Caki2 (cell line): ENCODE measurements at places on chromosomes 3 and 15.
A peak's percentile ranks its signal among the peaks of the same experiment; 100 is the strongest.

GRCh38 chr3:186979852-186980251 lies 49.5 kb downstream of the ST6GAL1 start:
- no peak for DNase-seq

DNA sequence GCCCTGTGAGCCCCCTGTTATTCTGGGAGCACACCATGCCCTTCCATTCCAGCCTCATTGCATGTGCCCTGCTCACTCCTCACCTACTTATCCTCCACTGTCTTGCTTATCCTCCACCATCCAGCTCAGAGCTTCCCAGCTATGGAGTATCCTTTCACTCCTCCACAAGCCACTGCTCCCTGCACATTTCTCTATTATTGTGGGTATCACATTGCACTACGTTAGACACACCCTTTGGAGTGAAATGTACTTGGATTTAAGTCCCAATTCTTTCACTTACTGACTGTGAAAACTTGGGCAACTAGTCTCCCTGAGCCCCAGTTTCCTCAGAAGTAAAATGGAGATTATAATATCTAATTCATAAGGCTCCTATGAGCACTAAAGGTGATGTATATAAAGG lies 4.3 kb downstream of the MASP1 start:
- DNase-seq = no peak

GRCh38 chr3:13451301-13451673 lies 28.8 kb upstream of the HDAC11 start:
- DNase-seq = no peak

DNA sequence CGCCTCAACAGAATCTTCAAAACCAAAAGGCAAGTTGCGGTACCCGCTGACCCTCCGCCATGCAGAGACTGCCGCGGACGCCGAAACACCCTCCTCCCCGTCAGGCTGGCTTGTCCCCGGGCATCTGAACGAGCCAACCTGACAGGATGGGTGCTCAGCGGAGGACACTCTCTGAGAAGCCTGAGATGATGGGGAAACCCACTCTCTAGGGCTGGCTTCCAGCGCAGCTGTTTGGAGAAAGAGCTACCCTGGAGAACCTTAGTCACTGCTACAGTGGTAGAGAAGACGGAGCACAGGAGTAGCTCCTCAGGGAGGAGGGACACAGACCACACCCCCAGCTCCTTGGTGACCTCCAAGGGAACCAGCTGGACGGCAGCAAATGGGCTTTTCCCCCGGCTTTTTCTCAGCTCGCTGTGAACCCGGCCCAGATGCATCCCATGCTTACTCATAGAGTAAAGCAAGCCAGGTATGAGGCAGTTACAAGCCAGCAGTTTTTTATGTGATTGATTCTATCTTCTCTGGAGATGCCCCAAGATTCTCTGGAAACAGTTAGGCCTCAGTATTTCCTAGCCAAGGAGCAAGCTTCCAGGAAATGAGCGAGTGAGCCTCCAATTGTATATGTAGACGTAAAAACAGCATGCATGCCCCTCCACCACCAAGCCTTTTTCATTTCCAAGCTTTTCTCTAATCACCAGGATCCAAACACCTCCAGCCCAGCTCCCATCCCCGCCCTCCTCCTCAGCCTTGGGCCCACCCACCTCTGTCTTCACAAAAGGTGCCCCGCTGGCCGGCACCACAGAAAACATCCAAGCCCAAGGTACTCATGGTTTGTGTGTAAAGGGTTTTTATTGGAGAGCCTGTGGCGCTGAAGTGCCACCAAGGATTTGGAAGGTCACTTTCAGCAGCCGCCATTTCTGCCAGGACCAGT lies 38.7 kb downstream of the FAM174B start:
- no peak for DNase-seq

DNA sequence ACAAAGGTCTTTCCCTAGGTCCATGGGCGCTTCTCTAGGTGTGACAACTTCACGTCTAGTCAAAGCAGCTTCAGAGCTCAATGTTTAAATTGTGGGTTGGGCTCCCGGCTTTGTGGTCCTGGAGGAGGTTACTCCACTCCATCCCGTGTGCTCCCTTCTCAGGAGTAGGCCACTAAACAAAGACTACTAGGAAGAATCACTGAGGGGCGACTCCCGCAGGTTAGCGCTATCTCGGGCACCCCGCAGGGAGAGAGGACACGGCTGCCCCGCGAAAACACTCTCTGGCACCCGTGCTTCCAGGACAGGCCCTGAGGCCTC lies 500 bp downstream of the PARP6 start:
- DNase-seq = no peak

DNA sequence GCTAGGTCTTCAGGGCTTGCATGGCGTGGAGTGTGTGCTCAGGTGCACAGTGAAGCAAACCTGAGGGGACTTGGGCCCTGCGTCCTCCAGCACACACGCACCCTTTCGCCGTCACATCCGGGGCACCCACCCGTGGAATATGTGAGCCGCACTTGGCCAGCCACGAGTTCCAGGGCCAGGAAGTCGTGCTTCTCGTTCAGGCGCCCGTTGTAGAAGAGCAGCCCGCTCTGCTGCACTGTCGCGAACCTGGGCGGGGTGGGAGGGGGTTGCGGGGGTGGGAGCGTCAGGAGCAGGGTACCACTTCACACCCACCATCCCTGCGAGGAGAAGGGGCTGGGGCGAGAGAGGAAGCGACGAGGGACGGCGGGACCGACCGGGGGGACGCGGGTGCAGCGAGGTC lies 7.1 kb downstream of the CELSR3 start:
- DNase-seq = no peak

GRCh38 chr3:115236496-115236895 lies 89.4 kb upstream of the ZBTB20 start:
- no peak for DNase-seq

- no peak for DNase-seq
Measured at GRCh38 chr3:101268141-101268540, 52.2 kb downstream of the IMPG2 start.

- no peak for DNase-seq
Measured at GRCh38 chr3:68360492-68360891, 571.9 kb downstream of the TAFA4 start.

- no peak for DNase-seq
Measured at GRCh38 chr3:183349421-183350157, 78.8 kb downstream of the MCF2L2 start.

GRCh38 chr15:32718821-32719716 lies 1.3 kb downstream of the GREM1 start:
- no peak for DNase-seq

- DNase-seq = no peak
Measured at GRCh38 chr3:73204841-73205240, 143.4 kb downstream of the EBLN2 start.

GRCh38 chr3:104911376-104911775 lies 455.3 kb upstream of the ALCAM start:
- DNase-seq = no peak

DNA sequence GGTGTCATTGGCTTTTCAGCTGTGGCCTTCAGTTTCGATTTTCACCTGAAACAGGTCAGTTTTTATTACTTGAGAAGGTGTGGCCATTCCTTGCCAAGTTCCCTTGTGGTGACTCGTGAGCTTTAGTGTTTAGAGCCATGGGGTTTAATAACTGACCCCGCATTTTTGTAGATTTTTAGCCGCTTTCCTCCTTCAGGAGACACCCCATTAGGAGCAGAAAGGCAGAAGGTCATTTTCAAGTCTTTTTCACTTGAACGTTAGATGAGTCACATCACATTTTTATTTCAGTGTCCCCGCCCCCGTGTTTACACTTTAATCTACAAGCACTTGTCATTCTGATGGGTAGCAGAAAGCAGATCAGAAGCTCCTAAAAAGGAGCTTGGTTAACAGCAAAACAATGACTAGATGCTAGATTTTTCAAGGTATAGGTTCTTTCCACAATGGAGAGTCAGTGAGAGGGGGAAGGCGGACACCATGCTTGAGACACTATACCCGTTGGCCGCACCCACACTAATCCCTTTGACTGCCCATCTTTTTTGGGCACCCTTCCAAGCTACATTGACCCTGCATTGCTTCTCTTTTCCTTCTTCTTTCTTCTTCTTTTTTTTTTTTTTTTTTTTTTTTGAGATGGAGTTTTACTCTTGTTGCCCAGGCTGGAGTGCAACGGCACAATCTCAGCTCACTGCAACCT lies 132.7 kb downstream of the GHSR start:
- peak; percentile 81 for DNase-seq

- no peak for DNase-seq
Measured at GRCh38 chr3:152254041-152254440, 14.7 kb upstream of the MBNL1 start.

- no peak for DNase-seq
Measured at GRCh38 chr15:93835344-93835743, 396.0 kb upstream of the MCTP2 start.

- no peak for DNase-seq
Measured at GRCh38 chr3:65713016-65713415, 325.7 kb downstream of the MAGI1 start.

DNA sequence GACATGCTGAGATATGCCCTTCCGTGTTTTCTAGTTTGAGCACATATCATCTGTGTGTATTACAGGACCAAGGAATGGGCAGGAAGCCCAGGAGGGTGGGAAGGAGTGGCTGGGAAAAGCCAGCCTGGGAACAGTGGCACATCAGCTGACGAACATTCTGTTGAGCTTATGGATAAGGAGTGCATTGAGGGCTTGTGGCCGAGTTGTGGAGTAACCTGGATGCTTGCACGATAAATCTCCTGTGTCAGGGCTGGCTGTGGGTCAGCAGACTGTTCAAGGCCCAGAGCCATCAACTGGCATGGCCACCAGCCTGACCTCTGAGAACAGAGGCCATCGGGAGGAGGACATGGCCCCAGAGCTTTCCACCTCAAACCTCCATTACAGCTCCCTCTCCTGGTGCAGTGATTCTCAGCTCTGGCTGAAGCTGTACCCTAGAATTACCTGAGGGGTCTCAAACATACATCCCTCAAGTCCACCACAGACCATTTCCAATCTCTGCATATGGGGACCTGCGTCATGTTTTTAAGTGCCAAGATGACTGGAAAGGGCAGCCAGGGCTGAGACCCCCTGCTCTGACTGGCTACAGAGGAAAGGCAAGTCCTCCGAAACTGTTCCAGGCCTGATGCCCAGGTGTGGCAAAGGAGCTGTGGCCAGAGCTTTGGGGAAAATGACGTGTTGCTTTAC lies 4.8 kb upstream of the VILL start:
- DNase-seq = no peak

- no peak for DNase-seq
Measured at GRCh38 chr3:41711651-41712050, 250.3 kb downstream of the ULK4 start.

DNA sequence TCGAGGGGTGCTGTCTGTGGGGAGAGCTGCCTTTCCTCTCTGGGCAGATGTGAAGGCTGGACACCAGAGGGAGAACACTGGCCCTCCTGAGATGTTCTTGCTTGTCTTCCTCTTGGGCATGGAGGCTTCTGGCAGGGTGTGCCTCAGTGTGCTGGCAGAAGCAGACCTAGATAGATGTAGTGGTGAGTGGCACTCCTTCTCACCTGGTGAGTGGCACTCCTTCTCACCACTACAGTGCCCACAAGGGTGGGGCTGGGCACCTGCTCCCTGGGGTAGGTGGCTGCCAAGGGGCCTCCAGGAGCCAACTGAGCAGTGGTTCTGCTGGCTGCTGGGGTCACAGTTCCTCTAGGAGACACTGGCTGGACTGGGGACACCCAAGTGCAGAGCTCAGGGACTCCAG lies 18.7 kb downstream of the ACVR2B start:
- no peak for DNase-seq

GRCh38 chr3:152258448-152259393 lies 10.0 kb upstream of the MBNL1 start:
- peak; percentile 89 for DNase-seq

- DNase-seq = peak; percentile 56
Measured at GRCh38 chr15:80934761-80935221, 54.8 kb downstream of the MESD start.

GRCh38 chr3:26422415-26422814 lies 200.2 kb upstream of the LRRC3B start:
- no peak for DNase-seq
